ENCODE measurements at places on chromosomes 1 and 21.

- peak; percentile 22 for DNase-seq
Measured at GRCh38 chr1:43622471-43622870, 27.5 kb upstream of the KDM4A start.

GRCh38 chr1:30661311-30661710 is 62.1 kb downstream of the MATN1 start:
- DNase-seq = no peak

DNA sequence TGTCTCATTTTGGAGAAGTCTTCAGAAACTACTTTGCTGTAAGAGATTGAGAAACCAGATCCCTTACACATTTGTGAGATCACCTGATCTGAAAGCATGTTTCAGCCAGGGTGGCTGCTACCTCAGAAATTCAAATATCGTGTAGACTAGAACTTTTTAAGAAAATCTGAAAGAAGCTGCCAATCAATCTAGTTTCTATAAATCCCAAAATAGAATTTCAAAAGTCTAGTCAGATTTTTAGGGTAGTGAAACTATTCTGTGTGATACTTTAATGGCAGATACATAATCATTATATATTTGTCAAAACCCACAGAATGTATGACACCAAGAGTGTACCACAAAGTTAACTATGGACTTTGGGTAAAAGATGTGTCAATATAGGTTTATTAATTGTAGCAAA is 79.9 kb upstream of the PLPPR5 start:
- DNase-seq = no peak

- no peak for DNase-seq
Measured at GRCh38 chr1:6531996-6532395, 22.3 kb downstream of the NOL9 start.

- peak; percentile 93 for DNase-seq
Measured at GRCh38 chr1:904310-904950, 19.3 kb upstream of the SAMD11 start.

DNA sequence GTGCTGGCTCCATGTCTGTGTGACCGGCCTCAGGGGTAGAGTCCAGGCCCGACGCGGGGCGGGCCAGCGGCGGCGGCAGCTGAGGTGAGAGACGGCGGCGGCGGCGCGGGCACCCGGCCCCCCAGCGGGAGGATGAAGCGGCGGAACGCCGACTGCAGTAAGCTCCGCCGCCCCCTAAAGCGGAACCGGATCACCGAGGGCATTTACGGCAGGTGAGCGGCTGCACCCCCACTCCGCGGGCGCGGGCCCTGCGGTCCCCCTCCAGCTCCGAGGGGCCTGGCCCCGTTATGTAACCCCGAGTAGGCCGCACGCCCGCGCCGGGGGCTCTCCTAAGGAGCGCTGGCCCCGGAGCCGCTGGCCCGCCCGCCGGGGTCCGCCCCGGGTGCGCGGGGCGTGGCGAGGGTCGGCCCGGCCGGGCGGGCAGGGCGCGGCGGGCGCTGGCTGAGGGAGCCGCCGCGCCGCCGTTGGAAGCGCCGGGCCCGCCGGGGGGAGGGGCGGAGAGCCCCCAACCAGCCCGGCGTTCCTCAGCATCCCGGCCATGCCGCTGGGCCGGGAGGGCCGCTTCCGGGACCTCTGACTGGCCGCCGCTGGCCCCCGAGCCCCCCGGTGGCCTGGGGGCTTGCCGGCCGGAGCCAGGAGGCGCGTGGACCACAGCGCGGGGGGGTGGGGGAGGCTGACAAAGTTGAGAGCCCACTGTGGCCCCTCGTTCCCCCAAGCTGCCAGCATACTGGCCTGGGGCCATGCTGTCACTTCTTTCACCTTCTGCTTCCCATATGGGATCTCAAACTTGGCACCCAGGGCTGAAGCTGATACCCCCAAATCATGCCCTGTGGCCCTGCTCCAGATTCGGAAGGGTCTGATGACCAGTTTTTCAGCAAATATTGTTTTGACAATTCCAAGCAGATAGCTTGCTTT is 527 bp downstream of the MACO1 start:
- peak; percentile 32 for DNase-seq

- no peak for DNase-seq
Measured at GRCh38 chr1:108847494-108847893, 9.4 kb downstream of the AKNAD1 start.

DNA sequence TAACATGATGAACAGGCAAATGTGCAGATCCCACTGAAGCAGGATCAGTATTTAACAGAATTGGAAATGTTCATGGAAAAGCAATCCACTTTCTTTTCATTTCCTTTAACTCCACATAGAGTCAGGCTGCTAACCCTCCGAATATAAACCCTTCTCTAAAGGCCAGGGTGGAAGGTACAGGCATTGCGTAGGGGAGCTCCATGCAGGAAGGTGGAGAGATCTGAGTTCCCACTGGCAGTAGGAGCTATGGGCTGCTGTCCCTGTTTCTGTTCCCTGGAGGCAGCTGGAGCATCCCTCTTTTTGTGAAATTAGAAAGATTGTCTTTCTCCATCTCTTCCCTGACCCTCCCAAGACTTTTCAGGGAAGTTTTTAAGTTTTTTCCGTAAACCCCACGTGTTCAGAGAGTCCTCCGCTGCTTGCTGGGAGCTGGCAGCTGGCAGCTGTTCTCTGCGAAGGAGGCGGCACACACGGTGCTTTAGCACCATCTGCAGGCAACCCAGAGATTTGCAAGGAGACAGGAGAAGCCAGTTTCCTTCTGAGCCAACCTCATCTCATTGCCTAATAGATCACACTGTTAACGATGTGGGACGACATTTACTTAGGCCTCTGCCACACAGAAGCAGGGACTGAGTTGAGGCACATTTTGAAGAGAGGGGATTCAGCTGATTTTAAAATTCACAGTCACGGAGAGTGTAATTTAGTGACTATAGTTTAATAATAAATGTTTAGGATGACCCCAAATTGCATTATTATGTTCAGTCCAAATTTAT is 55.4 kb upstream of the HOOK1 start:
- peak; percentile 91 for DNase-seq

- DNase-seq = no peak
Measured at GRCh38 chr1:9700340-9700739, 48.8 kb downstream of the PIK3CD start.

DNA sequence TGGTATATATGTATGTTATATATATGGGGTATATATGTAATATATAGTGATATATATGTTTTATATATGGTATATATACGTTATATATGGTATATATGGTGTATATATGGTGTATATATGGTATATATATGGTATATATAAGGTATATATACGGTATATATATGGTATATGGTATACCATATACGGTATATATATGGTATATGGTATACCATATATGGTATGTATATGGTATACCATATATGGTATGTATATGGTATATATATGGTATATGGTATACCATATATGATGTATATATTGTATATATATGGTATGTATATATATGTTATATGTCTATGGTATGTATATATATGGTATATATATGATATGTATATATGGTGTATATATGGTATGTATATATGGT is 447.7 kb upstream of the USP24 start:
- DNase-seq = no peak

DNA sequence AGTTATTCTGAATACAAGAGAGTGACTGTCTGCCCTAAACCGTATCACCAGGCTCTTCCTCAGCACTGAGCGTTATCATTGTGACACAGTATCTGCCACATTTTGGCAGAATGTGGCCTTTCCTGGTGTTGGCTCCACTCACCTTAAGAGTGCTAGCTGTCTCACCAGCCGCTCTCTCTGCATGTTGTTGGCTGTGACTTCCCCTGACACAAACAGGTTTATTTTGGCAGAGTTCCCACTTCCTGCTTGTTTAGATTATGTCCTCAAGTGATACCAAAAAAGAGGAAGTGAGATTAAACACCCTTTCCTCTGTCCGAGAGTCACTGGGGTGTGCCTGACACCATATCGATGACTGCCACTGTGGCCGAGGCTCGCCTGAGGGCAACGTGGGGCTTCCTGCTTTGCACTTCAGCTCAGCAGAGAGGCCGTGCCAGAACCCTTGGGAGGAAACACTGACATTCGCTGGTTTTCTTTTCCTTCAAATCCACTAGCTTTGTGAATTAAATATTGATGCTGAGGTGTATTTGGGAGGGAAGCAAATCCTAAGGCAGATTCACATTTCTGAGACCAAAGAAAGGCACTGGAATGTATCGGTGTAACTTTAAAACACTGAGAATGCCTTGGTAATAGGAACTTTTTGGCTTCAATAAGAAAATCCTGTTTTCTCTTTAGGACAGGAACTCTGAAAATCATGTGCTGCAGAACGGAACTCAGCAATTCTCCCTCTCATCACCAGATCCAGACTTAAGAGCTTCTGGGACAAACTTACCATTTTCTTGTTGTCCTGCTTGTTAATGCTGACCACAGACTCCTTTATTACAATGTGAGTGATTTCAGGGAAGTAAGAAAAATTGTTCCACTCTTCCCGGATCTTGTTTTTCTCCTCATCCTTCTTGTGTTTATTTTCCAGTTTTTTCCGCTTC is 102.1 kb downstream of the JAK1 start:
- DNase-seq = peak; percentile 55

DNA sequence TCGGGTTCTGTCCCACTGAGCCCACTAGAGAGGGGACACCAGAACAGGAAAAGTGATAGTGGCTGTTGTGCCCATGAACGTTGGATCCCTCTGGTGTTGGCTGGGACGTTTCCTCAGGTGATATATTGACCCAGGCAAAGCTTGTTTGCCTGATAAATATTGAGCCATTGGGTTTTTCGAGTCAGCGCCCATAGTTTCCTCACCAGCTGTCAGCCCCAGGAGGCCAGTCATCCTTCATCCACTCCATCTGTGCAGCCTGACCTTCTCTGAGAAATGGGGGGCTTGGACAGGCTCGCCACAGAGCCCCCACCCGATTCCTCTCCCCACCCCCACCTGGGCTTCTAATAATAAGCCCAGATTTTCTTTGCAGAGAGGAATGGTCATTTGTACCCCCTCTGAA is 13.3 kb downstream of the DISP3 start:
- DNase-seq = no peak

GRCh38 chr21:29448766-29449165 is 150.0 kb downstream of the BACH1 start:
- no peak for DNase-seq

DNA sequence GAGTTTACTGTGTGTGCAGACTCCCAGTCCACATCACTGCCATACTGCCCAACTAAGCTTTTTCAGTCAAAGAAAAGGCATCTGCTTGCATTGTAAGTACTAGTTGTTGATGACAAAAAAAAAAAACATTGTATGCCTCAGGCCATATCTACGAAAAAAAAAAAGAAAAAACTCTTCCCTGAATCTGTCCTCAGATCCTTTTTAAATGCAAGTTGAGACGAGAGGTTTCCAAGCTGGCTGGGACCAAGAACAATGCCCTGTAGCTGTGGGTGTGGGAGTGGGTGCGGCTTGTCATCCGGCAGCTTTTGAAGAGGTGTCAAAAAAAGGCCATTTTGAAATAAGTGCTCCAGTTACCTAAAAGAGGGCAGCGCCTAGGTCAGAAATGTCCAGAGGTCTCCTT is 29.2 kb upstream of the HHAT start:
- no peak for DNase-seq

DNA sequence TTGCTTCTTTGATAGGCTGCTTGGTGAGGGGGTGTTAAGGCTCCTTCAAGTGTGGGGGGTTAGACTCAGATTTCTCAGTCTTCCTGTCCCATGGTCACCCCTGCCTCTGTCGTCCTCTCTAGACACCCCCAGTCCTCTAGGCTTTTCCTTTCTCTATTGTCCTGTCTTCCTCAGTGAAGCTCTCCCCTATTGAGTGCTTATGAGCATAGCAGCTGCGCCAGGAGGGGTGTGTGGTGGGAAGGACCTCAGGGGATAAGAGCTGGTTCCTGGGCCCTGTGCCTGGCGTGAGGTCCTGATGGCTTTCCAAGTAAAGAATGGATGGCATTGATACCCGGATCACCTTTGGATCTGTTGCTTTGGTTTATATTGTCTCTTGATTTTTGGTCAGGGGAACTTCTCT is 69.1 kb downstream of the DIP2A start:
- DNase-seq = no peak

DNA sequence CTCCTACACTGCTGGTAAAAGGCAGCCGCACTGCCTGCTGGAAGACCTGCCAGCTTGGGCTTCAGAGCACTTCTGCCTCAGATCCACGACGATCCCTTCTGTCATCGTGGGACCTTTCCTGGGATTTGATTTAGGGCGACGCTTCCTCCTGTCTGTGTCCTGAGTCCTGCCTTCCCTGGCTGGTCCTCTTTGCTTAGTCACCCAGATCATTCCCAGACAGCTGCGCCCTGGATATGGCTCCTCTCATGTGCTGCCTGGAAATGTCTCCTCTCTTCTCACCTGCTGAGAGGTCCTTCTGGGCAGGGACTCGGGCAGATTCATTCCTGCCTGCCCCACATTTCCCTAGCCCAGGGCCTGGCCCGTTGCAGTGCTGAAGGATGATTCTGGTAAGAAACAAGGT is 72.4 kb upstream of the POU3F1 start:
- DNase-seq = no peak
